ENCODE measurements at places on chromosomes 7 and 10. TPM values are rescaled to one million over a fixed set of nuclear protein-coding genes. Genes with fewer than 3 reads are reported as not detected.

DNA sequence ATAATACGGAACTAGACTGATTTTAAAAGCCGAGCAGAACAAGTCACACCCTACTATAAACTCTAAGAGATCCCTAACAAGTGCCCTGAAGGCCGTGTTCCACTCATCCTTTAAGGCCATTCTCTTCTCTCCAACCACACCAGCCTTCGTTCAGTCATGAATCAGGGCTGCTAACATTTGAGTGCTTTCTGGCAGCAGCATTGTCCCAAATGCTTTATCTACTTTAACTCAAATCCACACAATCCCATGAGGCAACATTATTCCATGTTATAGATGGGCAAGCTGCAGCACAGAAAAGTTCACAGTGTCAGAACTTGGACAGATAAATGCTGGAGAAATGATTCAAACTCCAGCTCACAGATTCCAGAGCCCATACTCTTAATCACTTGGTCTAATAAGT is 73.5 kb downstream of the MALSU1 start:
- H3K36me3 ChIP-seq: peaks cover 2% of the 10 kb centered on the region
- H3K4me1 ChIP-seq: peaks cover 9% of the 10 kb centered on the region
- no peaks in the 10 kb centered on the region for H3K27me3 ChIP-seq
- no peak for DNase-seq
- H3K4me3 ChIP-seq: no peak overlapping the region

GRCh38 chr10:30822693-30823465 is 193.3 kb upstream of the LYZL2 start:
- no peaks in the 10 kb centered on the region for H3K36me3 ChIP-seq
- no peaks in the 10 kb centered on the region for H3K4me1 ChIP-seq
- no peak overlapping the region for H3K4me3 ChIP-seq
- no peaks in the 10 kb centered on the region for H3K27me3 ChIP-seq
- H3K27ac ChIP-seq: no peak overlapping the region

DNA sequence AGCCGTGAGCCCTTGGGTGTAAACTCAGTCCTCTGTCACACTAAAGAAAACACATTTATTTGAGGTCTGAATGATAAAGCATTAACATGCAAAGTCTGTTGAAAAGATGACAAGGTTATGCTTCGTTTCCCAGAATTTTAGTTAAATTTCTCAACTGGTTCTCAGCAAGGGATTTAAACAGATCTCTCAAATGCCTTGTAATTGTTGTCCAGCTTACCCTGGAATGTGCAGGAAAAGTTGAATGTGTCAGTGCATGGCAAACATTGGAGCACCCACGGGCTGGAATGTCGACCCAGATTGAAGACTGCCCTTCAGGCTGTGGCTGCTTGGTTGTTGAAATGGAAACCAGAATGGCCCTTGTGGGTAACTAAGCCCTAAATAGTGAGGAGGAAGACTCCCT is 191.8 kb downstream of the TRIL start:
- no peaks in the 10 kb centered on the region for H3K4me1 ChIP-seq
- DNase-seq: no peak
- H3K36me3 ChIP-seq: no peaks in the 10 kb centered on the region
- H3K27ac ChIP-seq: no peak overlapping the region
- no peaks in the 10 kb centered on the region for H3K27me3 ChIP-seq
- no peak overlapping the region for H3K4me3 ChIP-seq

ZCCHC24 gene
- total RNA-seq: 6.0 TPM

CHAT gene
- total RNA-seq: not detected

SHH gene
- total RNA-seq: not detected

DNA sequence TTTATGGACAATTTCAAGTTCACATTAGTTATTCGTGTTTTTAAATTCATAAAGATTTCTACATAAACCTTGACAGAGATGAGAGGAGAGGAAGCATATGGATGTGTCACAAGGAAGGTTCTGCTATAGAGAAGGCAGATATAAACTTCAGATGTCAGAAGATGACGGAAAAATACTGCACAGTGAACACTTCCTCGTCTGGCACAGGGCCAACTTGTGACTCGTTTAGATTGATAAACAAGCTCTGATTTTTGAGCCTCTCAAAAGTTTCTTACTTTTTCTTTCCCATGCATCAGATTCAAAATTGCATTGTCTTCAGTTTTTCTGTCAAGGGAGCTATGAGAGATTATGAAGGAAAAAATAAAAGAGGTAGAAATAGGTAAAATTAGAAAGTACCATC is 156.4 kb upstream of the MINDY3 start:
- DNase-seq: no peak
- no peak overlapping the region for H3K4me3 ChIP-seq
- no peaks in the 10 kb centered on the region for H3K36me3 ChIP-seq
- H3K27ac ChIP-seq: no peak overlapping the region
- no peaks in the 10 kb centered on the region for H3K4me1 ChIP-seq
- no peaks in the 10 kb centered on the region for H3K27me3 ChIP-seq

DNA sequence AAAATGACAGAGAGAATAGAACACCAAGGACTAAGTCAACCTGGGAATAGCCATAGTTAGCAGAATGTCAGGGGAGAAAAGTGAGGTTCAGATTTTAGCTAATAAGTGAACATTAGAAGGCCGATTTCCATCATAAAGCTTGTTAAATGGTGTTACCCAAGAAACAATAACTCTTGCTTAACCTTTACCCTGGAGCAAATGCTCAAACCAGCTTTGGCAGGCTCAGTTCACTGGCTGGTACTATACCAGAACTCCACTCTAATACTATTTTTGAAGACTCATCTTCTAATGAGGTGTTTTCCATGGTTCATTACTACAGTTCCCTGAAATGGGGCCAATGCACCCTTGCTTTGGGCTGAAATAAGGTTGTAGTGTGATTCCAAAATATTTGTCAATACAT is 61.3 kb downstream of the RNLS start:
- peaks cover 14% of the 10 kb centered on the region for H3K4me1 ChIP-seq
- H3K27me3 ChIP-seq: no peaks in the 10 kb centered on the region
- DNase-seq: no peak
- no peak overlapping the region for H3K4me3 ChIP-seq

GRCh38 chr10:58746474-58747185 is 234.0 kb downstream of the BICC1 start:
- no peaks in the 10 kb centered on the region for H3K36me3 ChIP-seq
- H3K4me1 ChIP-seq: no peaks in the 10 kb centered on the region

DNA sequence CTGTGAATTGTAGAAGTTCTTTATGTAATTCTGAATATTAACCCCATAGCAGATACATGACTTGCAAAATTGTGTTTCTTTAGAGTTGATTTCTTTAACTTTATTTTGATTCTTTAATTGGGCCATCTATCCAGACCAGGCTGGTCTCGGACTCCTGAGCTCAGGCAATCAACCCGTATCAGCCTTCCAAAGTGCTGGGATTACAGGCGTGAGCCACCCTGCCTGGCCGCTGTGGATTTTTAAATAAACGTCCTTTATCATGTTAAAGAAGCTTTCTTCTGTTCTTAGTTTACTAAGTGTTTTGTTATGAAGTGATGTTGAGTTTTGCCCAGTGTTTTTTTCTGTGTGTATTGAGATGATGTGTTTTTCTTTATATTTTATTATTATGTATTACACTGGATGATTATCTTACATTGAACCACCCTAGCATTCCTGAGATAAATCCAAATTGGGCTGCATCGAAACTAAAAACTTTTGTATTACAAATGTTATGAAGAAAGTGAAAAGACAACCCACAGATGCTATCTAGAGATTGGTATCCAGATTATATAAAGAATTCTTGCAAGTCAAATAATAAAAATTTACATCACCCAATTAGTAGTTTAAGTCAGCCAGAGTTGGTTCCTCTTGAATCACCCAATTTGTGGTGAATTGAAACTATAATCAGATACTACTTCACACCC is 118.1 kb downstream of the TPST1 start:
- peaks cover 5% of the 10 kb centered on the region for H3K4me1 ChIP-seq
- H3K27ac ChIP-seq: no peak overlapping the region
- DNase-seq: no peak
- H3K27me3 ChIP-seq: no peaks in the 10 kb centered on the region

HOXA5 gene
- total RNA-seq: 0.63 TPM

AKR1D1 gene
- total RNA-seq: not detected

GRCh38 chr7:45583296-45583695 is 9.1 kb downstream of the ADCY1 start:
- peaks cover 92% of the 10 kb centered on the region for H3K27me3 ChIP-seq
- DNase-seq: no peak
- no peak overlapping the region for H3K27ac ChIP-seq

DNA sequence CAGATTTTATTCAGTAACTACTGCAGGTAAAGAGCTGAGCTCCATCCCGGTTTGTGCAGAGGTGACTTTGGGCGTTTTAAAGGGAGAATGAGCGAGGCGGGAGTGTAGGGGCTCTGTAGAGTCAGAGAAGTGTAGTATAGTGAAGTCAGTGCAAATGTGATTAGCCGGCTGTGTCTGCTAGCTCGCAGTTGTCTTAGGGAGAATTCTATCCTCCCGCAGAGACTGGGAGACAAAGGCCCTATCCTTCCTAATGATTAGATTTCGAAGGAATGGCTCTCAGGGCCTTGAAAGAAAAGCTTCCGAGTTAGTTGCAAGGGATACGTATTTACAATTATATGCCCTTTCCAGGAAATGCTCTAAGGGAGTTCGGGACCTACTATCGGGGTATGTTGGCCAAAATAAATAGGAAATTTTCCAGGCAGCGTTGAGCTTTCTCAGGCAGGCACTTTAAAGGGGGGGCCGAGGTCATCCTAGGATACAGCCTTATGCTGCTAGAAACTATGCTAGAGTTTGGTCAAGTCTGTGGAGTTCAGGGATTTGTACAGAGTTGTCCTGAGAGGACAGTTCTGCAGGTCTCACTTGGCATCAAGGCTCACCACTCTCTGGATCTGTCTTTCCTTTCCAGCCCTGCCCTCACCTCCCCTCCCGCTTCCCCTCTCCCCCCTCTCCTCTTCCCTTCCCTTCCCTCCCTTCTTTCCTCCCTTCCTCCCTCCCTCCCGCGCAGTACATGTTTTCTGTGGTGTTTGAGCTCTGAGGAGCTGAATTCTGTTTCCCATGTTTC is 825 bp downstream of the MRPL32 start:
- H3K4me3 ChIP-seq: peak overlapping the region; percentile 81
- peak overlapping the region; percentile 63 for H3K27ac ChIP-seq
- H3K27me3 ChIP-seq: no peaks in the 10 kb centered on the region
- peaks cover 17% of the 10 kb centered on the region for H3K36me3 ChIP-seq

DNA sequence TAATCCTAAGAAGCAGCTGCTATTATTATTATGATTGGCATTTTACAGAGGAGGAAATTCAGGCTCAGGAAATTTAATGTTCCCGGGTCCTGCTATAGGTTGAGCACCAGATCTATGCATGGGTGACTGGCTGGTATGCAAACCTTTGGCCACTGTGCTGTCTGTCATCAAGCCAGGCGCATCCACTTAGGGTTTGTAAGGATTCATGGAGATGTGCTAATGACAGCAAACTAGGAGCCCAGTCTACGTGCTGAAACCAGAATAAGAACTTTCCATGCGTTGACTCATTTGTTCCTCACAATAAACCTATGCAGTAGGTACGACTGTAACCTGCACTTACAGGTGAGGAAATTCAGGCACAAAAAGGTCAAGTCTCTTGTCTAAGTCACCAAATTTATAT is 64.5 kb upstream of the ZMIZ1 start:
- H3K36me3 ChIP-seq: no peaks in the 10 kb centered on the region
- H3K4me1 ChIP-seq: peaks cover 7% of the 10 kb centered on the region
- H3K27ac ChIP-seq: no peak overlapping the region

PDZD7 gene
- total RNA-seq: 2.8 TPM

- DNase-seq: no peak
- H3K27ac ChIP-seq: no peak overlapping the region
- H3K36me3 ChIP-seq: no peaks in the 10 kb centered on the region
- no peak overlapping the region for H3K4me3 ChIP-seq
Measured at GRCh38 chr7:17274551-17275245, 23.8 kb upstream of the AHR start.

GRCh38 chr10:101038484-101038883 is 7.5 kb downstream of the SFXN3 start:
- H3K27ac ChIP-seq: no peak overlapping the region
- no peak overlapping the region for H3K4me3 ChIP-seq
- peaks cover 17% of the 10 kb centered on the region for H3K4me1 ChIP-seq
- H3K36me3 ChIP-seq: no peaks in the 10 kb centered on the region
- H3K27me3 ChIP-seq: no peaks in the 10 kb centered on the region

DNA sequence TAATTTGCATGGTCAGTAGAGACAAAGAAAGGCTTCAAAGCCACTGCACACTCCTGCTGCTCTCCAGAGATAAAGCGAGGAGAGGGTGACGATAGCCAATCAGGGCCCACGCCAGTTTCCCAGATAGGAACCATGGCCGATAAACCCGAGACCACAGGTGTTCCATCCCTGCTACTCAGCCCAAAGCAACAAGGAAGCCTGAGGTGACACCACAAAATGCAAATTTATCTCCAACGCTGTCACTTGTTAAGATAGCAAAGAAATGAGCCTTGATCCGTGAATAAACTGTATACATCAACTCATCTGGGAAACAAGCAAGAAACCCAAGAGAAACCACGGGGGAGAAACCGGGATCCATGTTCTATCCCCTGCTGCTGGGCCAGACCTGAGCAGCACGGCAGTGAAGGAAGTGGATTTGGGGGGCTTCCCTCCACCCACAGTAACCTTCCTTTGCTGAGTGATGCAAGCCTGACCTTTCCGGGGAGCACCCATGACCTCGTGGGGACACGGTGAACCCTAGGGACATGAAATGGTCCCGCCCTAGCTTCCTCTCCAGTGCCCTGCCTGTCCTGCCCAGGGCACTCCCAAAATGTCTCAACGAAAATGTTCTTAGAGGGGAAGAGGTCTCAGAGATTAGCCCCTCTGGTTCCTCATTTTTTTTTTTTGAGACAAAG is 164.6 kb downstream of the PTPRN2 start:
- peaks cover 71% of the 10 kb centered on the region for H3K27me3 ChIP-seq
- DNase-seq: no peak
- H3K36me3 ChIP-seq: no peaks in the 10 kb centered on the region
- no peak overlapping the region for H3K27ac ChIP-seq
- H3K4me3 ChIP-seq: no peak overlapping the region

- no peaks in the 10 kb centered on the region for H3K27me3 ChIP-seq
- no peaks in the 10 kb centered on the region for H3K36me3 ChIP-seq
- H3K27ac ChIP-seq: no peak overlapping the region
- no peak overlapping the region for H3K4me3 ChIP-seq
- no peak for DNase-seq
Measured at GRCh38 chr10:31095677-31096560, 64.3 kb upstream of the ZNF438 start.

CROT gene
- 15.2 TPM for total RNA-seq

OPTN gene
- total RNA-seq: 26.6 TPM

CCL24 gene
- not detected for total RNA-seq

FKBP9 gene
- 160 TPM for total RNA-seq

- no peak overlapping the region for H3K27ac ChIP-seq
- H3K4me3 ChIP-seq: no peak overlapping the region
- H3K4me1 ChIP-seq: no peaks in the 10 kb centered on the region
Measured at GRCh38 chr7:111821046-111821445, 258.8 kb upstream of the IMMP2L start.

AHR gene
- 61.3 TPM for total RNA-seq

DNAJB6 gene
- total RNA-seq: 137 TPM

LIPF gene
- not detected for total RNA-seq
